A549 (cell line): ENCODE measurements at places on chromosomes 2 and 18.

DNA sequence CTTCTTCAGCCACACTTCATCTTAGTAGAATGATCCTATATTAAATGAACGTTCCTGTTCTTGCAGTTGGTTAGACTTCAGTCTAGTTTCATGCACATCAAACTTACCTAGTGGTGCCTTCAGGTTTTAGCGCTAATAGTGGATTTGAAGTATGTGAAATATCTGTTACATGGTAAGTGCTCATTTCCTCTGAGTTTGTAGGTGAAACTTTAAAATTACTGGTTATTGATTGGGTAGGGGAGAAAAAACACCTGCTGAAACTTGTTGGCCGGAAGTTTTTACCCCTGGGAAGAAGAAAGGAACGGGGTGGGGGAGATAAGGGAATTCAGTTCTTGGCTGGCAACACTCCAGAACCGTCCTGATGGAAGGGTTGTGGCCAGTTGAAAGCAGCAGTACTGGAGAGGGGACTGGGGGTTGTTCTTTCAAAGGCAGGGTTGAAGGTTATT is 112.8 kb downstream of the SPTBN1 start:
- DNase-seq: no peak

DNA sequence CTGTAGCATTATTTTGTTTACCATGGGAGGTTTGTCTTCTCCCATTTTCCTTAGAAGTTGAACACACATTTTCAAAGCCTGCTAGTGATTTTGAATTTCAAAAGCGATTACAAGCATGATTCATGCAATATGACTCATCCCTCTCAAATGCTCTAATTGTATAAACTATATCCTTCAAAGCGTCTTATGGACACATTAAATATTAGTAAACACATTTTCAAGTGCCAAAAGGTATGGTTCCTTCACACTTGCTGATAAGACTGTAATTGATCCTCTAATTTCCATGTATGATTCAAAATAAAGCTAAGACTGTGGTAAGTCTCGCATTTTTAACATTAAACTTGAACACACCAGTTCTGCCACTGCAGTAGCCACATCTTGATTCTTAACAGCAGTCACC is 512.9 kb downstream of the LRRTM4 start:
- DNase-seq: no peak

DNA sequence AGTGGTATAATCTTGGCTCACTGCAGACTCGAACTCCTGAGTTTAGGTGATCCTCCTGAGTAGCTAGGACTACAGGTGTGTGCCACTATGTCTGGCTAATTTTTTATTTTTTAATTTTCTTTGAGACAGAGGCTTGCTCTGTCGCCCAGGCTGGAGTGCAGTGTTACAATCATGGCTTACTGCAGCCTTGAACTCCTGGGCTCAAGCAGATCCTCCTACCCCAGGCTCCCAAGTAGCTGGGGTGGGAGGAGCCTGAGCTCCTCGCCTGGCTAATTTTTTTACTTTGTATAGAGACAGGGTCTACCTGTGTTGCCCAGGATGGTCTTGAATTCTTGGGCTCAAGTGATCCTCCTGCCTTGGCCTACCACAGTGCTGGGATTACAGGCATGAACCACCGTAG is 62.5 kb downstream of the BABAM2 start:
- DNase-seq: no peak

DNA sequence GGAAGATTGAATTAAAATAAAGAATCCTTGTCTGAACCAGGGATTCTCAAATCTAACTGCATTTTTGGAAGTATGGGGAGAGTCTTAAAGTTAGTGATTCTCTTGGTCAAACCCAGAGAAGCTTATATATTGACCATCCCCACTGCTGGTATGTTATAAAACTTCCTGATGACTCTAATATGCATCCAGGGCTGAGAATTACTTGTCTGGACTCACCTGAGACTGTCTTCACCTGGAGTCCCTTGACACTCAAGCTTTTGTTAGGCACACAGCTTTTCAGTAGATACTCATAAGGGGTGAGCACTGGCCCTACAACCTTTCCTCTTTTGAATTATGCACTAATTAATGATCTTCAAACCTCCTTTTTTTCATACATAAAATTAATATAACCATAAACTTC is 149.6 kb upstream of the GULP1 start:
- no peak for DNase-seq

DNA sequence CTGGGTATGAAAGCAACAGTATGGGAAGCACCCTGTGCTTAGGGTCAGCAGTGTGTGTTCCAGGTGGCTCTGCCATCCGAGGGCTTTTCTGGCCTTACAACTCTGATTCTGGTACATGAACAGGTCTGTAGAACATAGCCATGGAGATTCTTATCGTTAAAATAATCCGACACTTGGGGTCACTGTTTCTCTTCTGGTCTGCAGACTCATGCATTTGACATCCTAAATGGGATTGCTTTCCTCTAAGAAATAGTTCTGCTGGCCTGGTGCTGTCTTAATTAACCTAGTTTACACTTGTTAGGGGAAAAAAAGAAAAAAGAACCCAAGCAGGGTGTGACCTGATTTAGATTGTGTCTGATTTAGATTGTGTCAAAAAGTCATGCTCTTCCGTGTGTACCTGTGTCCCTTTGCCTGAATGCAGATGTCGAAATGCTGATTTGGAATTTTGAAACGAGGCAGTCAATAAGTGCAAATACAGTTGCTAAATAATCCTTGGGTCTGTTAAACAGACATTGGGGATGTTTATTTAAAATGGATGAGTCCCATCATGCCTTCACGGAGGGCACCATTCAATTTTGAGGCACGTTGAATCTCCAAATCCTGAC is 59.6 kb downstream of the TRPM8 start:
- peak; percentile 64 for DNase-seq

GRCh38 chr2:134218930-134219658 is 34.8 kb upstream of the MGAT5 start:
- DNase-seq: no peak

GRCh38 chr2:98170076-98170475 is 83.1 kb downstream of the VWA3B start:
- no peak for DNase-seq
